ENCODE measurements at places on chromosomes 7 and 10. TPM values are rescaled to one million over a fixed set of nuclear protein-coding genes. Genes with fewer than 3 reads are reported as not detected.
A peak's percentile ranks its signal among the peaks of the same experiment; 100 is the strongest.

- no peaks in the 10 kb centered on the region for H3K4me1 ChIP-seq
- H3K4me3 ChIP-seq: no peak overlapping the region
- DNase-seq: no peak
- no peaks in the 10 kb centered on the region for H3K36me3 ChIP-seq
Observed at GRCh38 chr10:28761084-28761846, 83.9 kb downstream of the BAMBI start.

DNA sequence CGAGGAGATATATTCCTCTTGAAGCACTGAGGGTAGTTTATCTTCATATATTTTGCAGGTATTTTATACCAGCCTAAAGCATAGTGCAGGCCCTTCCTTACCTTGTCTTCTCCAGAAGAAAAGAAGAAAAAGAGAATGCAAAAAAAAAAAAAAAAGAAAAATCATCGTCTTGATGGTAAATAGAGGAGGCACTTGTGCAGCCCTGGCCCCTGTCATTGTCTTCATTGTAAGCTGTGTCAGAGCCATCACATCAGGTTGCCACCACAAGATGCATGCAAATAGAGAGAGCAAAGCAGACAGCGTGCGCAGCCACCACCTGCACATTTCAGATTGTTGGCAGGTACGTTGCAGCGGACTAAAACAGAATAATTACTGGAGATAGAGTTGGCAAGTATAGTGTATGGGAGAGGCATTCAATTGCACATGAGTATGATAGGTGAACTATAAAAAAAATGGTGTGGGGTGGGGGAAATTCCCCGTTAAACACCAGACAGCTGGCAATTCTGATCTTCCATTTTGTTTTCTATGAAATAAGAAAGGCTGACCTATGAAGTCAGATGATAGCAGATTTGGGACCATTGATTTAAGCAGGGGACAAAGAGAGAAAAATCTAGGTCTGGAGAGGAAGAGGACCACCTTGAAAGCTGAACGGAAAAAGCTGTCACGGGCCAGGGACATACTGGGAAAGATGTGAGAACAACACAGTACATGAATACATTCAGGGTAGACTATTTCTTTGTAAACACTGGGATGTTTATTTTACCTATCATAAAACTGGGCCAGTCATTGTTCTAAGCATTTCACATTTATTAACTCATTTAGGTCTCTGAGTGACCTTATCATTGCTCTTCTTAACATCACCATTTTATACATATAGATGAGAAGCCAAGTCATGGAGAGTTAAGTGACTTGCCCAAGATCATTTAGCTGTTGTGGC is 306.3 kb upstream of the SP8 start:
- no peak overlapping the region for H3K27ac ChIP-seq
- no peak overlapping the region for H3K4me3 ChIP-seq
- H3K36me3 ChIP-seq: no peaks in the 10 kb centered on the region

The CD36 gene
- total RNA-seq: 0.32 TPM

- H3K27ac ChIP-seq: no peak overlapping the region
- H3K4me1 ChIP-seq: no peaks in the 10 kb centered on the region
Observed at GRCh38 chr10:113067501-113067900, 117.5 kb downstream of the TCF7L2 start.

DNA sequence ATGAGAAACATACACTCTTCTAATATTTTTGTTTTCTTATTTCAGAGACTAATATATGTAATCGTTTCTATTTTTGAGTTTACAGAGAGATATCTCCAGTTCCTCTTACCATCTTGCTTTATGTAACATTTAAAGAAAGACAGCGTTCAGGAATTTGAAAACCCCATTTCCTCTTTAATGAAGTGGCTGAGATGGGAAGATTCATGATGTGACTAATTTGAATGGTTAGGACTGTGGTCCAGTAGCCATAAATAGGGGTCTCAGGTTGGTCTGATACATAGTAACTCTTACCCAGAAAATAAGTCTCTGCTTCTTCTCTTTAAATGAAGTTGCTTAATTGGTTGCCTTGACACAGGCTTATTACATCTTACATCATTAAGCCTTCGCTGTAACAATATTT is 6.9 kb downstream of the KMT2E start:
- H3K4me1 ChIP-seq: peaks cover 19% of the 10 kb centered on the region
- no peaks in the 10 kb centered on the region for H3K27me3 ChIP-seq
- H3K4me3 ChIP-seq: no peak overlapping the region
- no peaks in the 10 kb centered on the region for H3K36me3 ChIP-seq
- peak overlapping the region; percentile 16 for H3K27ac ChIP-seq
- no peak for DNase-seq

The NXPH1 gene
- total RNA-seq: not detected

DNA sequence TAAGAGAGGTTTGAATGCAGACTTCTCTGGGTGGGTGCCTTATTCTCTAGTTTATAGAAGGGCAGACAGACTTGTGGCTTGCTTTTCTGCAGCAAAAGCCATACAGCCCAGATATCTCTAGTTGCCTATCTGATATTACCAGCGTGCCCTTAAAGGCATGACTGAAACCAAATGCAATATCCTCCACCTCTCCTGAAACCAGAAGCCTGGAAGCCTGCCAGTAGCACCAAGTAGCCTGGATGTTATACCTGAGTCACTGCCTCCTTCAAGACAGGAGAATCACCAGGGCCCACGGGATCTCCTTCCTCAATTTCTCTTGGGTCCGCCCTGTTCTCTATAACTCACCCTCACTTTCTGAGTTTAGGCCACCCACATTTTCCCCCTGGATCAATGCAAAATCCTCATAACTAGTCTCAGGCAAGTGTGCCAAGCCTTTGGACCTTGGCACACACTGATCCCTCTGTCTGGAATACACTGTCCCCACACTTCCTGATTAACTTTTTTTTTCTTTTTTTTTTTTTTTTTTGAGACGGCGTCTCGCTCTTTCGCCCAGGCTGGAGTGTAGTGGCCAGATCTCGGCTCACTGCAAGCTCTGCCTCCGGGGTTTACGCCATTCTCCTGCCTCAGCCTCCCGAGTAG is 638.4 kb downstream of the GALNT17 start:
- no peaks in the 10 kb centered on the region for H3K27me3 ChIP-seq
- H3K4me1 ChIP-seq: no peaks in the 10 kb centered on the region
- DNase-seq: no peak
- H3K4me3 ChIP-seq: no peak overlapping the region

The GIMAP4 gene
- 306 TPM for total RNA-seq

The RGS10 gene
- 163 TPM for total RNA-seq

DNA sequence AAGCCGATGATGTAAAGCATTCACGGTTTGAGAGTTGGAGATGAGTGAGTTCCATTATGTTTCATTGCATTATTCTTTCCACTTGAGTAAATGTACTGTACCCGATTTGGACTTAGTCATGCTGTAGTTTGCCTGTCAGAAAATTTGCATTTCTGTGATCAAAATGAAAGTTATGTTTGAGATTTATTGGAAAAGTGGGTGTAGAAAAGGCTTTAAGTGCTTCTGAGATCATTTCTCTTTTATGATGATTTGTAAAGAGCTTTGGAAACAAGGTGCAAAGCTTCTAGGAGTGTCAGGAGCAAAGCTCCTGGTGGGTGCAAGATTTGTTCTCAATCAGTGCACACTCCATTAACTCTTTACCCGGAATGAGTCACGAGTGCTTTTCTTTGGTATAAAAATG is 204.1 kb upstream of the POM121L12 start:
- DNase-seq: no peak
- no peak overlapping the region for H3K27ac ChIP-seq
- no peaks in the 10 kb centered on the region for H3K4me1 ChIP-seq
- no peaks in the 10 kb centered on the region for H3K27me3 ChIP-seq
- no peak overlapping the region for H3K4me3 ChIP-seq

The TMEM236 gene
- 0.03 TPM for total RNA-seq

DNA sequence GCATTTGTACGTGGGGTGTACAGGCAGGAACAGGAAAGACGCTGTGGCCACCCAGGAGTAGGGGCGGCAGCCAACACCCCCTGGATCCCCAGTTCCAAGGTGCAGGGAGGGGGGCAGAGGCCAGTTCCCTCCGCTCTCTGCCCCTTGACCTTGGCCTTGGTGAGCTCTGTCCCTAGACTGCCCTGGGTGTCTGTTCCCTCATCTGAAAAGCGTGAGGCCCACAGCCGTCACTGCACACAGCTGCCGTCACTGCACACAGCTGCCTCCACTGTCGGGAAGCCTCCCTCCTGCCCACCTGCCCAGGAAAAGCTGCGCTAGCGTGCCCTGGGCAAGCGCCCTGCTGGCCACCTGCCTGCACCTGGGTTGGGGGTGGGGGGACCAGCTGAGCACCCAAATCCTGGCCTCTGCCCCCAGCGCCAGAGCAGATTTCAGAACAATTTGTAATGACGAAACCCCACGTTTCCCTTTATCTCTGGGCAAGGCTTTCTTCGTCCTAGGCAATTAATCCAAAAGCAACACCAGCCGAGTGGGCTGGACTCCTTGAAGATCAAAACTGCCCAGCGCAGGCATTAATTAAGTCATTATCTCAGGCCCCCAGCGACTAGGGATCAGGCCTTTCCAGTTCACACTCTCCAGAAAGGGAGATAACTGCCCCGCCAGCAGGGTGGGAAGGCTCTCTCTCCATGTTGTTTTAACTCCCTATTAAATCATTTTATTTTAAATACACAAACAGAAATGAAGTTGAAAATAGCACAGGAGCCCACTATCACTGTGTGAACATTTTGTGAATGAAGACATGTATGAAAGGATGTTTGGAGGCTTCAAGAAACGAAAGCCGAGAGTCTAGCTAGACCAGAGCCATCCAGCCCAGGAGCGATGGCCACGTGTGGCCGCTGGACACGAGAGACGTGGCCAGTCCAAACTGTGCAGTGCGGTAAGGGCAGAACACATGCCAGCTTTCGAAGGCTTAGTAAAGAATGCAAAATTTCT is 4.0 kb upstream of the PDGFA start:
- H3K4me3 ChIP-seq: no peak overlapping the region
- H3K4me1 ChIP-seq: peaks cover 12% of the 10 kb centered on the region
- H3K36me3 ChIP-seq: no peaks in the 10 kb centered on the region
- peaks cover 69% of the 10 kb centered on the region for H3K27me3 ChIP-seq

DNA sequence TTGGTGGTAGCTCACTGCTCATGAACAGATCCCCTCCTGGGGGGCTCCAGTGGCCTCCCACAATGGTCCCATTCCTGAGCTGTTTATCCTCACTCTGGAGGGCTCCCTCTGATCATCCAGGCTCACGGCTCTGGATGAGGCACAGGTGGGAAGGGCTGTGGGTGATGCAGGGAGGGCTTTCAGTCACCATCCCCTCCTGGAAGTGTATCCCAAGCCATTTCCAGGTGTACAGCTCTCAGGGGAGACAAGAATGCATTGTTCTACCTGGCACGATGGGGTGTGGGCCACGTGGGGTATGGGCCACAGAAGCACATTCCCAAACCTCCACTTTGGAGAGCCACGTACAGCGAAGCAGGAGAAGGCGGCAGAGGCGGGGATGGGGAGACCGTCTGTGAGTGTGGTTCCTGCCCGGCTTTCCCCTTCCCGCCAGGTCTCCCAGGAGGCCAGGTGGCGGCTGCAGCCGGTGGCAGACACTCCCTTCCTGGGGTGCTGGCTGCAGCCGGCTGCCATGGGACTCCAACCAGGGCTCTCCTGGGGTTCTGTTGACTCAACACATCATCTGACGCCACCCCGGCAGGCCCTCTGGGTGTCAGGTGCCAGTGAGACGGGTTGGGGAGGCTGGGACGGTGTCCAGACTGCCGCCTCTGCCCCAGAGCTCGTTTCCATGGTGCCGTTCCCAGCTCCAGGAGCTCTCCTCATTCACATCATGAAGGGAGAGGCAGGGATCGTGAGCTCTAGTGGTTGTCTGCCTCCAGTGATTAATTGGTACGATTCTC is 169.7 kb upstream of the RHEB start:
- no peaks in the 10 kb centered on the region for H3K36me3 ChIP-seq
- no peak for DNase-seq
- H3K27me3 ChIP-seq: no peaks in the 10 kb centered on the region
- H3K4me1 ChIP-seq: no peaks in the 10 kb centered on the region

DNA sequence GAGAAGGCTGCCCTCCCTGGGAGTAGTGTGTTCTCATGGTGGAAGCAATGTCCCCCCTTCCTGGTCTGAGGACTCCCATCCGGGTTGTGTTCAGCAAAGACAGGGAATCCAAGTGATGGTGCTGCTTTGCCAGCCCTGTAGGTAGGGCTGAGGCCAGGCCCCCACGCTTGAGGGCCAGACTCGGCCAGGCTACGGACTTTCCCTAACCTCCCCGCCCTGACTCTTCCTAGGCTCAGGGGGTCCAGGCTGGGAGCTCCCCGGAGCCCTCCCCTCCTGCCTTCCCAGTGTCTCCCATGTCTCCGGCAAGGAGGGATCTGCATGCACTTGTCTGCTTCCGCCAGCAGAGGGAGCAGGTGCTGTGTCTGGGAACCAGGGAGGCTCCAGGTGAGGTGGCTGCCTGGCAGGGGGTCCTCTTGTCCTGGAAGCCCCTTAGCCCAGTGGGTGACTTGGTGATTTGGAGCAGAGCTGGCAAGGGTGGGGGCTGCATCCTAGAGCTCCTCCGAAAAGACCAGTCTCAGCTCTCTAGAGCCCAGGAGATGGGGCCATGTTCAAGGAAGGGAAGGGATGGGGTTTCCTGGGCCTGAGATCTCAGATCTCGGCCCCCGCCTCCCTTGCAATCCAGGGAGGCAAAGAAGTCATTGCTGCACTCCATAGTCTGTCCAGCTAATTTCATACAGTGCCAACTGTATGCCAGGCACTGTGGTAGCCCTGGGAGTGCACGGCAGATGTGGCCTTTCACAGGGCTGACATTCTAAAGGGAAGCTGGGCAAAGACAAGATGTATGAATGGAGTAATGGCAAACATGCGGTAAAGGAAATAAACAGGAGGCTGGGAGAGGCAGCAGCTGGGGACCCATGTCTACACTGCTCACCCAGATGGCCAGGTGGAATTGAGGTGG is 20.3 kb upstream of the SFRP5 start:
- peaks cover 33% of the 10 kb centered on the region for H3K4me1 ChIP-seq
- no peak overlapping the region for H3K4me3 ChIP-seq
- H3K36me3 ChIP-seq: no peaks in the 10 kb centered on the region
- peak; percentile 54 for DNase-seq

DNA sequence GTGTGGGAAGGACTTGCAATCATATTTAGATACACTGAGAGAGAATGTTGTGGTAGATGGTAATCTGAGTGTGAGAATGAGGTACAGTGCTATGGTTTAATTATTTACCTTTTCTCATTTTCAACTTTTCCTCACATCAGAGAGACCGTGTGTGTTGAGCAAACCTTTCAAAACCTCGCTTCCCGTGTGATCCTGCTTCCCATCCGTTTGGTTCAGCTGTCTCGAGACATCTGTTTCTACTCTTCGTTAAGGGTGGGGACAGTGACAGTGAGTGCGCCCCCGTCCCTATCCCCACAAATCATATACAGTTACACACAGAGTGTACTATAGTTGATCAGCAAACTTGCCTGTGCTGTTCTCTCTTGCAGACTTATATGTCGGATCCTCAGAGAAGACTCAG is 33.0 kb upstream of the NOBOX start:
- H3K4me3 ChIP-seq: no peak overlapping the region
- H3K27me3 ChIP-seq: no peaks in the 10 kb centered on the region
- H3K4me1 ChIP-seq: no peaks in the 10 kb centered on the region
